ENCODE measurements at places on chromosomes 6 and 20.

DNA sequence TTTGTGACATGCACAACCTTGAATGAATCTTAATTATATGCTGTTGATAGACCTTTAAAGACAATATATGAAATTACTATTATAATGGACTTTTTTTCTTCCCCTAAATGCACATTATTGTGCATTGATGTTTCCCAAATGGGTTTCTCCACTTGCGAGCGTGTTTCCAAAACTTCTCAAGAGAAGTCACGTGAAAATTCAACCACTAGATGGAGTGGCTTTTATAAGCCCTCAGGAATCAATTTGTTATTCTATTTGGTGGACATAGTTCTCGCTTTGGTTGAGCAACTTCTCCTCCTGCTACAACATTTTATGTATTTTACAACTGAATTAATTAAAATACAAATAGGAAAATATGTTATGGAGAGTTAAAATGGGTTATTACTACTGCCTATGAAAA lies 9.0 kb downstream of the CNR1 start:
- DNase-seq: no peak

- no peak for DNase-seq
These were observed 23.5 kb downstream of the SNAP25 start for GRCh38 chr20:10242166-10242565.

GRCh38 chr20:16270314-16270931 lies 302.8 kb downstream of the KIF16B start:
- DNase-seq: no peak

DNA sequence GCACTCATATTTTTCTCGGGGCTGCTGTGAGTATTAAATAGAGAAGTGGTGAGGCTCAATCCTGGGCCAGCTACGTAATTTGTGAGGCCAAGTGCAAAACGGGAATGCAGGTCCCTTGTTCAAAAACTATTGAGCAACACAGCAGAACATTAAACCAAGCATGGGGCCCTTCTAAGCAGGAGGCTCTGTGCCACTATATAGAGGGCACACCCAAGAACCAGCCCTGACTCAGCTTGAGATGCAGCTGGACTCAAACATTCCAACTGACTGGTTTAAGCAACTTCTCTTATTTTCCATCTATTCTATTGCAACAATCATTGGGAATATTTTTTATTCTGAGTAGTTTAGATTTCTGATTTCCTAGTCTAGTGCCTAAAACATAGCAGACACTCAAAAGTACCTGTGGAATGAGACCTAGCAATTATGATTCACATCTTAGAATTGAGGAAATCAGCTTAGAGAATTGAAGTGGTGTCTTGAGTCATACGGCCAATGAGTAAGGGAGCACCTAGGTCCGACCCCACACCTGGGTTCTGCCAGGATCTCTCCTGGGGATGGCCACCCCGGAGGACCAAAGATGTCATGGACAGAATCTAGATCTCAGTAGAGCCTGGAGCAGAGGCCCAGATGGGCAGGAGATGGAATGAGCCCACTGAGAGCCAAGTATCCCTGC lies 1.3 kb downstream of the SIRPB2 start:
- no peak for DNase-seq

DNA sequence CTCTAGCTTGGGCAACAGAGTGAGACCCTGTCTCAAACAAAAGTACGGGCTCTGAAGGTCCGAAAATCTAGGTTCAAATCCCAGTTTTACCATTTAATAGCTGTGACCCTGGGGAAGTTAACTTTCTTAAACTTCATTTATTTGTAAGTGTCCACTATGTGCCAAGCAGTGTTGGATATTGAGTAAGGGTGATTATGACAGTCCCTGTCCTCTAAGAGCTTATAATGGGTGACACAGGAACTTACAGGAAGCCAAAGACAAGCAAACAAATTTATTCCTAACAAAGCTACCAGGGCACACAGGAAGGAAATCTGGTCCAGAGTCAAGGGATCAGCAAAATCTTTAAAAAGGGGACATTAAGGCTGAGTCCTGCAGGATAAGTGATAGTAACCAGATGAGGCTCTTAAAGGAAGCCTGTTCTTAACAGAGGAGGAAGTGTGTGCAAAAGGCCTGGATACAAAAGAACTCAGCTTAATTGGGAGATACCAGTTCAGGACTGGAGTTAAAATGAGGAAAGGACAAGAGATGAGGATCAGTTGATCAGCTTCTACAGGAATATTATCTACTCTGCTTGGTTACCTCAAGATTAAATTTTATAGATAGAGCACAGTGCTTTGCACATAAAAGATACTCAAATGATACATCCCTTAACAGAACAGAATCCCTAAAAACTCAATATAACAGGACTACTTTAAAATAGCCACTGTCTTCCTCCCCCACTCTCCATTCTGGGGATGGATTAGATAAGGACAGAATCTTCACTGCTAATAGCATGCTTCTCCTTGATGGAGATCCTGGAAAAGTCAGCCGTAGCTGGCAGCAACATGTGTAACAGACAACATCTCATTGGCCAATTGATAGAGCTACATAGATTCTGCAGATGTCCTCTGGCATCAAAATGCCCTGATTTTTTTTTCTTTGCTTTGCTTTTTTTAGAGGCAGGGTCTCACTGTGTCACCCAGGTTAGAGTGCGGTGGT lies 6.1 kb downstream of the SNX3 start:
- no peak for DNase-seq

GRCh38 chr20:19161336-19161735 lies 51.1 kb upstream of the SLC24A3 start:
- no peak for DNase-seq

GRCh38 chr6:141252828-141253608 lies 879.7 kb upstream of the GJE1 start:
- DNase-seq: no peak

DNA sequence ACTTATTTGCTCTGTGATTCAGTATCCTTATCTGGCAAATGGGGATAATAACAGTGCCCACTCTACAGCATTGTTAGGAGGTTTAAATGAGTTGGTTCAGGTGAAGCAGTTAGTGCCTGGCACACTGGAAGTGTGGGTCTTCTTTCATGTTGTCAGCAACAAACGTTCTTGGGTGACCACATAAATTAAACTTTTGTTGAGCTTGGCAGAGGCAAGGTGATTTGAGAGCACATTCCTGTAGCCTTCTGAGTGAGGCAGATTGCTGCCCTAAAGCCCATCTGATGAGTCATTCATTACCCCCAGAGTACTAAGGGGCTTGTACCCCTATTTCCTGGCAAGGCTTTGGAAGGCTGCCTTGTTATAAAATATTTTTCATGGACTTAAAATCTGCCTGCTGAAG lies 25.8 kb downstream of the SEC23B start:
- no peak for DNase-seq

DNA sequence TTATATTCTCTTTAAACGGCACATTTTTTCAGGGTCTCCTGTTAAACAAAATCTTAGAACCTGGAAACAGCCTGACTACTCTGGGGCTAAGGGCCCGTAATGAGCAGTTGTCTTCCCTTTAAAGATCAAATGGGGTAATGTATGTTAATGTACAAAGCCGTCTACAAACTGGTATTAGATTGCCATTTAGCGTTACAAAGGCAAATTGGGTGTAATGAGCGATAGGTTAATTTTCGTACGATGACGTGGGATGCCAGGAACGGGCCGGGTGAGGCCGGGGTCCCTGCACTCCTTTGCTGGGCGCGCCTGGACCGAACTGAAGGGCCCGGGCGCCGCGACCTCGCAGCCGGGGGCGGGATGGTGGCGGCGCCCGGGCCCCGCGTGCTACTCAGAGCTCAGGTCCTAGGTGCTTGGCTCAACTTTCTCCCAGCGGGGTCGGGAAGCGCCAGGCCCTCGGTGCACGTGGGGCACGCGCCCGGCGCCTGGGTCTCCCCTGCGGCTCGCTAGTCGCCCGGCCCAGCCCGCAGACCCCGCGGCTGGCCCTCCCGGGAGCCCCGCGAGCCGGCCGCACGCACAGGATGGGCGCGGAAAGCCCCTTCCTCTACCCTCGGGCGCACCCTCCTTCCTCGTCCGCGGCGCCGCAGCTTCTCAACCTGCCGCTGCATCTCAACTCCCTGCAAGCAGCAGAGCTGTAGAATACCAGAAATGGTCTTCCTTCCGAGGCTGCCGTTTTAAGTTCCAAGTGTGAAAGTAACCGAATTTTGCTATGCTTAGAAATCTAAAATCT lies 5.9 kb downstream of the NKX2-4 start:
- no peak for DNase-seq

DNA sequence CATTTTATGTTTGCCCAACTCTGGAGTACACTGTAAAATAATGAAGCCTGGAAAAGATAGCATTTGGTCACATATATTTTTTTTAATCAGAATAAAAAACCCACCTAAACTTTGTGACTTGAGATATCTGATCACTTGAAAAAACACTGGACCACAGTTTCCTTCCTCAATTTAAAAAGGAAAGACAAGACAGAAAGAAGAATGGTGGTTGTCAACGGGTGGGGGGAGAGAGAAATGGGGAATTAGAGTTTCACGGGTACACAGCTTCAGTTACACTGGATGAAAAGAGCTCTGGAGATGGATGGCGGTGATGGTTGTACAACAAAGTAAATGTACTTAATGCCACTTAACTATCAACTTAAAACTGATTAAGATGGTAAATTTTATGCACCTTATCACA lies 14.7 kb upstream of the DST start:
- DNase-seq: no peak

DNA sequence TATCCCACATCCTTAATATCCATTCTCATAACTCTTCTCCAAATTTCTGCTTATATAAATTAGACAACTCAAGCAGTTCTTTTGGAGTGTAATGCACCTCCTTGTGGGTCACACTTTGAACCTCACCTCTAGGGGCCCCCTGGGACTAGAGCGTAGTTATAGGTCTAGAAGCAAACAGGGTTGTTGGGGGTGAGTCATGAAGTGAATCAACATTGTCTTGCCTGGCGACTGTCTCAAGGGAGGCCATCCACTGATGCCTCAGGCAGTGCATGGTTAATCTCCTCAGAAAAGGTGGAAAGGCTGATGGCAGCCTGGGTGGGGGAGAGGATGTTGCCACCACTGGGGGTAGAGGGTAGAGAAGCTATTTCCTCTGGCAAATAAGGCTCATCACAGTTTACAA lies 129.1 kb downstream of the TNFRSF21 start:
- no peak for DNase-seq

GRCh38 chr20:1001911-1002681 lies at the start of gene RSPO4:
RSPO4 (minus strand) TSS chr20:1002311; CDS start chr20:1002164, 147 bp downstream.
- no peak for DNase-seq

DNA sequence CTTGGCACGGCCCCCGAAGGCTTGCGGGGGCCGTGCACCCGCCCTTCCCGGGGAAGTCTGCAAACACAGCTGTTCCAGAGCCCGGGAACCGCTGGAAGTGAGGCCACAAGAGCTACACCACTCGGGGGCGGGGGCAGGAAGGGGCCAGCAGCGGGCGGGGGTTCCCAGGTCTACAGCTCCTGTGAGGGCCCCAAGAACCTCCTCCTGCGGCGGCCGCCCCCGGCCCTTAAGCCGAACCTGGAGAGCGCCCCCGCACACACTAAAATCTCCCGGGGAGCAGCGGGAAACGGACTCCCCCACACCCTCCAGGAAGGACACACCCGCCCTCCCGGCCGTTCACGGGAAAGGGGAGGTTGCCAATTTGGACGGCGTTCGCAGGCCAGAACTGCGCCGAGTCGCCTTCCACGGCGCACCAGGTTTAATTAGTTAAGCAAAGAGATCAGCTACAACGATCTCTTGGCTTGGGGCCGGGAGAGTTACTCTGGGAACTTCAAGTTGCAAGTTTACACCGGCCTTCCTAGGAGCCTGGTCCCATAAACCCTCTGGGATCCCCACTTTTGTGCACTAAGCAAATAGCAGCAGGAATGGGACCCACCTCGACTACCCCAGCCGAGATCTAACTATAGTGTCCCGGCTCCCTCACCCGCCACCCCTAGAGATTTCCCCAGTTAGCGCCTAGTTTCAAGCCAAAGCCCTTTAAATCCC lies 1.7 kb downstream of the JAG1 start:
- DNase-seq: peak; percentile 47

- no peak for DNase-seq
These were observed 27.1 kb downstream of the PARD6B start for GRCh38 chr20:50758469-50758868.

DNA sequence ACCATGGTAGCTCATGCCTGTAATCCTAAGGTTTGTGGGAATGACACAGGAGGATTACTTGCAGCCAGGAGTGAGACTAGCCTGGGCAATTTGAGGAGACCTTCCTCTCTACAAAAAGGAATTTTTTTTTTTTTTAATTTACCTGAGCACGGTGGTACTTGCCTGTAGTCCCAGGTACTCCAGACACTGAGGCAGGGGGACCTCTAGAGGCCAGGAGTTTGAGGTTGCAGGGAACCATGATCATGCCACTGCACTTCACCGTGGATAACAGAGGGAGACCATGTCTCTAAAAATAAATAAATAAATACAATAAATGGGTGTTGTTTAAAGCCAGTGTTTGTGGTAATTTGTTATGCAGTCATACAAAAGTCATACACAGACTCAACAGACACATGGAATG lies 2.4 kb upstream of the HLA-F start:
- no peak for DNase-seq

DNA sequence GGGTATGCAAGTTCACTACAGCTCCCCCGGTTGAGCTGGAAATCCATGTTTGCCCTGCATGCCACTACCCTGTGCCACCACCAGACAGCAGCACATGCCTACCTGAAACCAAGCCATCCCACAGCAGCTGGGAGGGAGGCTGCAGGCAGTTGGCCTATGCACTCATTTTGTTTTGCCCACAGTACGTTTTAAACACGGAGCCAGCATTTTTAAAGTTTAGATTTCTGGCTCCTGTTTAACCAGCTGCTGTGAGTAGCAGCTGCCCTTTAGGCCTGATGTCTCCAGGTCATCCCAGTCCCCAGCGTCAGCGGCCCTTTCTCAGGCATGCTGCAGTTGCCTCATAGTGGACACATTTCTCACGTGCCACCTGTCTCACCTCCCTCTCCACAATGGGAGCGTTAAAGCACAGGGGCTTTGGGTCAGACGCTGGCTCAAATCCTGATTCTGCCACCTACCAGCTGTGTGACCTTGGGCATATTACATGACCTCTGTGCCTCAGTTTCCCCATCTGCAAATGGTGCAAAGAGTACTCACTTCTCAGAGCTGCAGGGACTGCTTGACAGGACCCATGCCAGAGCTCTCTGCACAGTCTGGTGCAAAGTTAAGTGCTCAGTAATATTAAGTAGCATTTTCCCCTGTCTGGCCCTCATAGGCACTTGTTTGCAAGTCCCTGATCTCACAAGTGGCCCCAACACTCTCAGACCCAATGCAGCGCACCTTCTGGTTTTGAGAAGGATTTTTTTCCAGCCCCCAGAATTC lies 8.2 kb upstream of the UBE2V1 start:
- peak; percentile 33 for DNase-seq

GRCh38 chr20:16759181-16759563 lies 11.0 kb downstream of the OTOR start:
- no peak for DNase-seq

GRCh38 chr20:30513050-30513628 lies 744.3 kb upstream of the DEFB115 start:
- DNase-seq: no peak

GRCh38 chr6:17869010-17869752 lies 118.3 kb downstream of the KIF13A start:
- DNase-seq: no peak

All from T-helper 2 cell treated with Interferon-gamma antibody and Interleukin-4, amounts not matched to agents 5 μg/mL and 100 μg/mL, for 36 hours (primary cell).